ENCODE measurements at places on chromosomes 2 and 18. TPM values are rescaled to one million over a fixed set of nuclear protein-coding genes. Genes with fewer than 3 reads are reported as not detected.

The NCKAP5 gene
- 5.7 TPM for total RNA-seq

The MREG gene
- 0.52 TPM for total RNA-seq

The MEMO1 gene
- total RNA-seq, result 43.8 TPM

The CHRNG gene
- 35.5 TPM for total RNA-seq

The COL4A4 gene
- under 0.01 TPM for total RNA-seq

The ARHGAP25 gene
- 4.7 TPM for total RNA-seq

The SLC35F5 gene
- 178 TPM for total RNA-seq

The ACOXL gene
- total RNA-seq, result not detected

The ZBTB7C gene
- 2.6 TPM for total RNA-seq

The GAL3ST2 gene
- not detected for total RNA-seq

The ZNF532 gene
- 69.4 TPM for total RNA-seq

The AKAIN1 gene
- not detected for total RNA-seq

The TXNDC2 gene
- not detected for total RNA-seq

The DPP10 gene
- total RNA-seq, result 1.0 TPM

The CERKL gene
- not detected for total RNA-seq

The SATB2 gene
- 3.7 TPM for total RNA-seq

The LRRC30 gene
- 9.4 TPM for total RNA-seq

The SERPINB4 gene
- not detected for total RNA-seq

The NUP35 gene
- 24.0 TPM for total RNA-seq

The LYG1 gene
- 0.52 TPM for total RNA-seq

The FEV gene
- not detected for total RNA-seq

The OTOS gene
- not detected for total RNA-seq

The EGR4 gene
- total RNA-seq, result not detected

The TRIM43B gene
- total RNA-seq, result not detected

The LANCL1 gene
- total RNA-seq, result 33.4 TPM

The ANKRD30B gene
- total RNA-seq, result under 0.01 TPM

The FSHR gene
- 0.52 TPM for total RNA-seq

The IL1RL2 gene
- not detected for total RNA-seq

The ACMSD gene
- total RNA-seq, result not detected

The SIX3 gene
- total RNA-seq, result not detected

The COLEC11 gene
- not detected for total RNA-seq

The DOCK10 gene
- total RNA-seq, result 15.1 TPM
